ENCODE measurements at places on chromosomes 7 and 10. TPM values are rescaled to one million over a fixed set of nuclear protein-coding genes. Genes with fewer than 3 reads are reported as not detected.

- no peak for DNase-seq
- H3K27me3 ChIP-seq, result peaks cover 18% of the 10 kb centered on the region
- no peak overlapping the region for H3K27ac ChIP-seq
- no peaks in the 10 kb centered on the region for H3K4me1 ChIP-seq
- no peak overlapping the region for H3K4me3 ChIP-seq
Measured at GRCh38 chr7:127035203-127035849, 217.4 kb downstream of the GRM8 start.

GRCh38 chr7:51700593-51701215 lies 384.1 kb upstream of the COBL start:
- no peak for DNase-seq
- H3K36me3 ChIP-seq, result no peaks in the 10 kb centered on the region
- no peaks in the 10 kb centered on the region for H3K27me3 ChIP-seq
- H3K4me1 ChIP-seq, result no peaks in the 10 kb centered on the region

DNA sequence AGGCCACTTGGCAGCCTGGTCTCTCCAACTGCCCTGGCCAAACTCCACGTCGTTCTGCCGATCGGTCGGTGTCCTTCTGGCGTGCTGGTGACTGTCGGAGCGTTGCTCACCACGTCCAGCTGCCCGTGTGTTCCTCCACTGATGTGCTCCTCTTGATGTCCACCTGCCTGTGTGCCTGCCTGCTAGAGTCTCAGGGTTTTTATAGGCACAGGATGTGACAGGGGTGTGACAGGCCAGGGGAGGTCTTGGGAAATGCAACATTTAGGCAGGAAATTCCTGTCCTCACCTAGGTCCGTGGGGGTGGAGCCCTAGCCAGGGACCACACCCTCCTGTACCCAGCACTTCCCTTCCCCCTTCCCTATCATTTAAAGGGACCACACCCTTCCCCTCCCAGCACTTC lies 25.2 kb upstream of the CFAP46 start:
- H3K27me3 ChIP-seq, result peaks cover 16% of the 10 kb centered on the region
- peaks cover 10% of the 10 kb centered on the region for H3K4me1 ChIP-seq
- DNase-seq, result no peak
- no peak overlapping the region for H3K27ac ChIP-seq
- no peaks in the 10 kb centered on the region for H3K36me3 ChIP-seq

GRCh38 chr10:72935361-72935760 lies 19.2 kb downstream of the PLA2G12B start:
- H3K4me1 ChIP-seq, result no peaks in the 10 kb centered on the region
- no peak overlapping the region for H3K27ac ChIP-seq
- H3K27me3 ChIP-seq, result peaks cover 4% of the 10 kb centered on the region
- no peak overlapping the region for H3K4me3 ChIP-seq

GRCh38 chr7:2437537-2438148 lies 34.2 kb downstream of the CHST12 start:
- peaks cover 2% of the 10 kb centered on the region for H3K4me1 ChIP-seq
- H3K4me3 ChIP-seq, result no peak overlapping the region
- DNase-seq, result no peak
- H3K36me3 ChIP-seq, result no peaks in the 10 kb centered on the region
- no peak overlapping the region for H3K27ac ChIP-seq
- H3K27me3 ChIP-seq, result no peaks in the 10 kb centered on the region

DNA sequence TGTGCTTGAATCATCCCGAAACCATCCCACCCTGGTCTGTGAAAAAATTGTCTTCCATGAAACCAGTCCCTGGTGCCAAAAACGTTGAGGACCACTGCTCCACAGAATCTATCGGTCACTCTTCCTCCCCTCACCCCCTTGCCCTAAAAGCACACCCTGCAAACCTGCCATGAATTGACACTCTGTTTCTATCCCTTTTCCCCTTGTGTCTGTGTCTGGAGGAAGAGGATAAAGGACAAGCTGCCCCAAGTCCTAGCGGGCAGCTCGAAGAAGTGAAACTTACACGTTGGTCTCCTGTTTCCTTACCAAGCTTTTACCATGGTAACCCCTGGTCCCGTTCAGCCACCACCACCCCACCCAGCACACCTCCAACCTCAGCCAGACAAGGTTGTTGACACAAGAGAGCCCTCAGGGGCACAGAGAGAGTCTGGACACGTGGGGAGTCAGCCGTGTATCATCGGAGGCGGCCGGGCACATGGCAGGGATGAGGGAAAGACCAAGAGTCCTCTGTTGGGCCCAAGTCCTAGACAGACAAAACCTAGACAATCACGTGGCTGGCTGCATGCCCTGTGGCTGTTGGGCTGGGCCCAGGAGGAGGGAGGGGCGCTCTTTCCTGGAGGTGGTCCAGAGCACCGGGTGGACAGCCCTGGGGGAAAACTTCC lies 784 bp upstream of the SERPINE1 start:
- peaks cover 36% of the 10 kb centered on the region for H3K4me1 ChIP-seq
- H3K36me3 ChIP-seq, result no peaks in the 10 kb centered on the region
- H3K4me3 ChIP-seq, result no peak overlapping the region
- H3K27me3 ChIP-seq, result peaks cover 59% of the 10 kb centered on the region

OR13A1 gene
- not detected for total RNA-seq

GRM3 gene
- total RNA-seq, result not detected

ACTR3C gene
- total RNA-seq, result 2.6 TPM

Data from activated CD8-positive, alpha-beta T cell treated with anti-CD3 and anti-CD28 coated beads for 36 hours (primary cell).